ENCODE measurements at places on chromosomes 6 and 20. TPM values are rescaled to one million over a fixed set of nuclear protein-coding genes. Genes with fewer than 3 reads are reported as not detected.

The CD83 gene
- 0.57 TPM for total RNA-seq

The TUBB2B gene
- 31.3 TPM for total RNA-seq

The AKAP12 gene
- total RNA-seq = 37.9 TPM

The TRIM40 gene
- not detected for total RNA-seq

The MCCD1 gene
- total RNA-seq = not detected

The CST4 gene
- not detected for total RNA-seq

The FOXF2 gene
- total RNA-seq = not detected

The GINS1 gene
- total RNA-seq = 31.1 TPM

The ZC2HC1B gene
- total RNA-seq = not detected

The TMEM244 gene
- 0.52 TPM for total RNA-seq

The KIAA1755 gene
- total RNA-seq = 0.17 TPM

The BTN1A1 gene
- not detected for total RNA-seq
